ENCODE measurements at places on chromosomes 11 and 22. TPM values are rescaled to one million over a fixed set of nuclear protein-coding genes. Genes with fewer than 3 reads are reported as not detected.

- DNase-seq, result no peak
Measured at GRCh38 chr11:65946655-65947054, 1.4 kb downstream of the TSGA10IP start.

Gene SPI1
- not detected for total RNA-seq

GRCh38 chr11:8749202-8749601, 66.6 kb downstream of the RPL27A start:
- no peak for DNase-seq

- no peak for DNase-seq
Measured at GRCh38 chr11:130424613-130425140, 3.7 kb downstream of the ADAMTS8 start.

Gene BIRC3
- total RNA-seq, result 2.0 TPM

DNA sequence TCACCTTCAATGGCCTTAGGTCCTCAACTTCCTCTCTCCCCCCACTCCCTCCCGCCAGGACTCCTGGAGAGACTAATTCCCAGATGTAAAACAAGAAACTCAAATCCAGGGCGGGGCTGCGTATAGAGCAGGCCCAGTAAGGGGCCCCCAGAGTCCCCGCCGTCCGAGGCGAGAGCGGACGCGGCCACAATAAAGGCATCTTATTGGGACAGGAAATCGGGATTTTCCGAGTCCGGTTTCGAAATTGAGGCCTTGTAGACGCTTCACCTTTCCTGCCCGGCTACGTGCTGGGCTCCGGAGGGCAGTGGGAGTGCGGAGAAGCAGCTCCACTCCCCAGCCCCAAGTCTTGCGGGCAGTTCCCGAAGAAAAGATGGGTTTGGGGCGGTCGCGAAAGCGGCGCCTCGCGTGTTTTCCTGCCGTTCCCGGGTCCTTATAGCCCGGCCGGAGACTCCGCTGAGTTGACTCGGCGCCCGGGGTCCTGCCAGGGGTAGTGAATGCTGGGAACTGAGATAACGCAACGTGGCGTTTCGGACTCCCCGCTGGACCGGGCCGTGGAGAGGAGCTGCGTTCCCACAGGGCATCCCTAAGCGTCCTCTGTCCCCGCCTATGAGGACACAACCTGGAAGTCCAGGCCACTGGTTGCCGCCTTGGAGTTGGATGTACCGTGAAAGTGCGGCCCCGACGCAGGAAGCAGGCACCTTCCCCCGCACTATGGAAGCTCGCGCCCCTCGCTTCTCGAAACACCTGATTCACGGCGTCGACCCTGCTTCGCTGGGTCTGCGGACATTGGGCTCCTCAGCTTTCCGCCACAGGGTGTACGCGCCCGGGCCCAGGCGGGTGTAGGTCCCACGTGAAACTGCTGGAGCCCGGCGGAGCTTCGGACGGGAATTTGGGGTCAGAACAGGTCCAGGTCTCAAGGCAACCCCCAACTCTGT, 4.8 kb upstream of the CHRM1 start:
- no peak for DNase-seq

- no peak for DNase-seq
Measured at GRCh38 chr11:119691020-119691666, 37.9 kb downstream of the NECTIN1 start.

Gene RCE1
- 30.8 TPM for total RNA-seq

DNA sequence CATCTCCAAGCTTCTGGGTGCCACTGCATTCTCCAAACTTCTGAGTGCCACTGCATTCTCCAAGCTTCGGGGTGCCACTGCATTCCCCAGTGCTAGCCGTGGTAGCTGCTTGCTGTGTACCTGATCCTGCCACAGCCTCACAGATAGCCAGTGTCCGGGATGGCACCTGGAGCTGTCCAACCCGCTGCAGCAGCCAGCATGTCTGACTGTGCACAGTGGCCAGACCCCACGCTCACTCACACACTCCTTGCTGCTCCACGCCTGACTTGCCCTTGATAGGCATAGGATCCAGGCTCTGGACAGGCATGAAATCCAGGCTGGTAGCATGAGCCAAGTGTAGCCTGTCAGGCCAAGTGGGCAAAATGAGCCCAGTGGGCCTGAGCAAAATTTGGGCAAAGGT, 465.0 kb downstream of the GUCY1A2 start:
- no peak for DNase-seq

- no peak for DNase-seq
Measured at GRCh38 chr11:85089654-85090053, 537.5 kb downstream of the DLG2 start.

Gene TPBGL
- total RNA-seq, result not detected
